ENCODE measurements at places on chromosomes 3 and 15.

DNA sequence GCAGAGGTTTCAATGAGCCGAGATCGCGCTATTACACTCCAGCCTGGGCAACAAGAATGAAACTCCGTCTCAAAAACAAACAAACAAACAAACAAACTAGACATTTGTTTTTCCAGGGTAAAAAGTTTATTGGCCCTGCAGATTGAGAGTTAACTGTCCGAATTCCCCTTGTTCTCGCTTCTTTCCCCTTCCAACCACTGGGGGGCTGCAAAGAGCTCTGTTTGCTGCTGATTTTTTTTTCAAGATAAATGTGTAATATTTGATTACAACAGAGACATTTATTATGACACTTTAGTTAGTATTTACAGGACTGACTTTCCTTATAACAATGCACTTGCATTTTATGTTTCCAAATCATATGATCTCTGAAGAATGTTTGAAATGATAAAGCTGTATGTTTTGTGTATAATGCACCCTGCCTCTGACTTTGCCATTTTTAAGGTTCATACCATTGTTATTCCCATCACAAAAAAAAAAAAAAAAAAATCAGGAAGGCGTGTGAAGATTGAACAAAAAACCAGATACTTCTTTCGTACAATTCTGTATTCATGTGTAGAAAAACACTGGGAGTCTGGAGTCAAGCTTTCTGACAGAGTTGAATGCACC lies 2.8 kb downstream of the CLSTN2 start:
- no peak for DNase-seq

DNA sequence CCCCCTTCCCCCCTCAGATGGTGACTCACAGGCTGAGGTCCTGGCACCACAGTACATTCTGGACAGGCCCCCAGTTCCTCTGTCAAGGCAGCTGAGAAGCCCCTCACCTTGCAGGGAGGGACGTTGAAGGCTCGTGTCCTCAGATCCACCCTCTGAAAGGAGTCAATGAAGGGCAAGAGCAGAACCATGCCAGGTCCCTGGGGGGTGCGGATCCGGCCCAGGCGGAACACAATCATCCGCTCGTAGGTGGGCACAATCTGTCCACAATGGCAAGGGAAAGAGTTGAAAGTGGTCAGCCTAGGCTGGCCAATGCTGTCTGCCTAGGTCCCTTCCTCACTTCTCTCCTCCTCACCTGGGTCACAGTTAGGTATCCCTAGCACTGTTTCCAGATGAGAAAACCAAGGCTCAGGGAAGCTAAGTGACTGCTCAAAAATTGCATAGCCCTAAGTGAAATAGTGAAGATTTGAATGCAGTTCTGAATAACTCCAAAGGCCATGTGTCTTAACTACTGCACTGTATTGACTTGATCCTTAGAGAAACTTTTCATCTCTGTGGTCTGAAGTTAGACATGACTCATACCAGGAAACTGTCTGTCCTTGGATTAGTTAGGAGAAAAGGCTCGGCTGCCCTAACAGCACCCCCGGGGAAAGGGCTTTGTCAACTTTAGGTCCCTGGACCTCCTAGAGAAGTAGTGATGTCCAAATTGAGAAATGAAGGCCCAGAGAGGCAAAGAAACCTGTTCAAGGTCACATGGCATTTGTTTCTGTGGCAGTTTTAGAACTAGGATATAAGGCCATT lies 2.9 kb downstream of the STOML1 start:
- DNase-seq = no peak

DNA sequence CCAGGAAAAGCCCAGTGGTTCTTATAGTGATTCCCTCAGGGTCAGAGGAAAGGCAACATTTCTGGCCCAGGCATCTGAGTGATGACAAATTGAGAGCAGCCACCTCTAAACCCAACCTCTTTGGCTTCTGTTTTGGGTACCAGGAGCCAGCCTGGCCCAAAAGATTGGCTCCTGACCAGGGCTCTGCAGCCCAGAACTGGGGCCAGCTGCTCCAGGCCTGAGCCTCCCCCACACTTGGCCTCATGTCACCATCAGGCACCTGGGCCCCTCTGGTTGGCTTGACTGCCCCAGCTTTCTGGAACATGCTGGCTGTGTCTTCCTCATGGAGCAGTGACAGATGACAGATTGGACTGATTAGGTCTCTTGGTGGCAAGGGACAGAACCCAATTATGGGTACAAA lies 26.0 kb upstream of the HCN4 start:
- no peak for DNase-seq

GRCh38 chr15:23857028-23857641 lies 170.0 kb upstream of the NDN start:
- no peak for DNase-seq

- DNase-seq = no peak
Measured at GRCh38 chr3:28613511-28614106, 265.0 kb upstream of the AZI2 start.

DNA sequence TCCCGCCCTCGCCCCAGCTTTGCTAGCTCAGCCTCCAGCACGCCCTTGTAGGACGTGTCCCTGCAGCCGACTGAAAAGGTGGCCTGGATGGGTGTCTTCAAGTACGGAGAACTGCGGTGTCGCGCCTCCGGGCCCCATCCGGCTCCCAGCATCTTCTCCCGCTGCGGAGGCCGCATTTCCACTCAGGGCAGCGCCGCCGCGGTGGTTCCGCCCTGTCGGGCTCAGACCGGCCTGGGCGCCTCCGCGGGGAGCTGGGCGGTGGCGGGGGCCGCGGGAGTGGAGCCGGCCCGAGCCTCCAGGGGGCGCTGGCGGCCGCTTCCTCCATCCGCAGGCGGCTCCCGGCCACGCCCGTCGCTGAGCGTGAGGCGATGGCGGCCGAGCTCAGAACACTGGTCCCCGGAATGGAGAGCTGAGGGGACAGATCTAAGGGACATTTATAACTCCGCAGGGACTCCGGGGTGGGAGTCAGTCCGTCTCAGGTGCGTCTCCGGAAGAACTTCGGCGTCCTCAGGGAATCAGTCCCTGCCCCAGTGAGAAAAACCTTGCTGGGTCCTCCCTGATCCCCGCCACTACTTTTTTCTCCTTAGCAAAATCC lies 13.6 kb upstream of the SMCO1 start:
- DNase-seq = no peak

DNA sequence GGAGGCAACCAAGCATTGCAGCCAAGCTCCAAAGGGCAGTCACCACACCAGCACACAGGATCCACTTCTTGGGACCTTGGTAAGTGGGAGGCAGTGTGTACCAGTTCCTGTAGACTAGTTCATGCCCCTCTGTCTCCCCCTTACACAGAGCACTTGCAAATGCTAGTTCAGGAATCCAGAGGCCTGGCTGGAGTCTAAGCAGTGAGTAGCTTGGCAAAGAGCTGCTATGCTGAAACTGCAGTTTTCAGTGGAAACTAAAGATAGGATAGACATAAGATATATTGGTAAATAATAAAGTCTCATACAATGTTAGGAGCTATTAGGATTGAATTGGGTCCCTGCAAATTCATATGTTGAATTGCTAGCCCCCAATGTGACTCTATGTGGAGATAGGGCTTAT lies 13.9 kb upstream of the SLC41A3 start:
- DNase-seq = no peak

DNA sequence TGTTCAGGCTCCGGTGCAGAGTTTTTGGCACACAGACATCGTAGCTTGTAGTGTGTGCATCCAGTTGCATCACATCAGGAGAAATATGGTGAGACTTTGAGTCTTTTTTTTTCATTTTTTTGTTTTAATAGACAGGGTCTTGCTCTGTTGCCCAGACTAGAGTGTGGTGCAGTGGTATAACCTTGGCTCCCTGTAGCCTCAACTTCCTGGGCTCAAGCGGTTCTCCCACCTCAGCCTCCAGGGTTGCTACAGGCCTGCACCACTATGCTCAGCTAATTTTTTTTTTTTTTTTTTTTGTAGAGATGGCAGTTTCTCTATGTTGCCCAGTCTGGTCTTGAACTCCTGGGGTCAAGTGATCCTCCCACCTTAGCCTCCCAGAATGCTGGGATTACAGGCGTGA lies 51.1 kb upstream of the TEX264 start:
- DNase-seq = no peak

- no peak for DNase-seq
Measured at GRCh38 chr15:83998486-83998885, 237.1 kb upstream of the GOLGA6L4 start.

DNA sequence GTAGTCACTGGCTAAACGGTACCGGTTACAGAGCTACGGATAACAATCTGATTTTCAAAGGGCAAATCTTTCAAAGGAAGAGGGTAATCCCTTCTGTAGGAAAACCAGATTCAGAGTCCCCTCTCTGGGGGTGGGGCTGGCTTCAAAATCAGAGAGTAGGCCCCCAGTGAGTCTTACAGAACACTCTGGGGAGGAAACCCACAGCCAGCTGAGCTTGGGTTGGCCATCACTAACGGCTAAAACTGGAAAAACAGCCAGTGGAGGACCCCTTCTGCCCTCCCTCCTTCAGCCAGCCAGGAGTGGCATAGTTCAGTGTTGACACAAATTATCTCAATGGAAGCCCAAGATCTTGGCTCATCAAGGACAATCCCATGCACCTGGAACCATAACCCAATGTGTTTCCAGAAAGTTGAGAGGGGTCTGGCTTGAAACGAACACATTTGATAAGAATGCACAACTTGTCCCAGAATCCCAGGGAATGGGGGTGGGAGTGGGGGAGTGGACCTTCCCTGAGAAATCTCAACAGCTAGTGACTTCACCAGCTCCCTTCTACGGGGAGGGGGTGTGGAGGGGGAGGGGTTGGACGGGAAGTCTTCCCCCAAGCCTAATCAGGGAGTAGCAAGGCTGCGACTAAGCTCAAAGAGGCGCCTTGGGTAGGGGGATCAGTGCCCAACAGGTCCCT lies 1.0 kb downstream of the RASL12 start:
- DNase-seq = no peak

DNA sequence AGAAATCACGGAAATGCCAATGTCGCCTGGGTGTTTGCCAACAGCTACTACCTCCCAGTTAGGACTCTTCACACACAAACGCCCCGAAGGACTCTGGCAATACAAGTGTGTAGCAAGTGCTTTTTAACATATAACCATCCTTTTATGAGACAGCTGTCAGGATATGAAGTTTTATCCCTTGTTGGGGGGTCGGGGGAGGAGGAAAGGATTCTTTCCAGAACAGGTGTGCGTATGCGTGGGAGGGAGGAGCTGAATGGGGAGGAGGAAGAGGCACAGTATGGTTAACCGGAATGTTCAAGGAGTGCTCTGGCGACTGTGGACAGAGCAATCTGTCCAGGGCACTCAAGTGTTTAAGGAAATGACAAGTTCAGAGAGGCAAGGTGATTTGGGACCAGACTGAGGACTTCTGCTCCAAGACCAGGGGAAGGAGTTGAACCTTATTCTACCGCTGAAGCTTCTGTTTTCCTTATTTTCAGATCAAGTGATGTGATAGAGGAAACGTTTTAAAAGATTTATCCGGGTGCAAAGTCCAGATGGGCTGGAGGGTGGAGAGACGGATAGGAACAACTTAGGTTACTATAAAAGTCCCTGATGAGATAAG lies 1.3 kb downstream of the TSPAN3 start:
- no peak for DNase-seq

DNA sequence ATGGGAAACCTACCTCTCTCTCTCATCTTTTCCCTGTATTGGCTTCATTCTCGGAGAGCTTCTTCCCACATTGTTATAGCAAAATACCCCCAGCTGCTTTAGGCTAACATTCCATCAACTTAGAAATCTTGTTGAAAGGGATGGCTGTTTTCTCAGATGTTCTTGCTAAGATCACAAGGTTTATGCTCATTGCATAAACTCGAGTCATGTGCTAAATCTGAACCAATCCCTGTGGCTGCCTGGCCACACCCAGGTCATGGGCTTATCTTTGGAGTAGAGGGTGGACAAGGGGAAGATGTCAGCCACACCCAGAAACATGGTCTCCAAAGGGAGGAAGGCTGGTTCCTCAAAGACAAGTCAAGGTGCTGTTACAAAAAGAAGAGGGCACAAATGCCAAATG lies 150.6 kb upstream of the UMPS start:
- DNase-seq = no peak

- DNase-seq = no peak
Measured at GRCh38 chr15:70669006-70669602, 94.3 kb downstream of the UACA start.

DNA sequence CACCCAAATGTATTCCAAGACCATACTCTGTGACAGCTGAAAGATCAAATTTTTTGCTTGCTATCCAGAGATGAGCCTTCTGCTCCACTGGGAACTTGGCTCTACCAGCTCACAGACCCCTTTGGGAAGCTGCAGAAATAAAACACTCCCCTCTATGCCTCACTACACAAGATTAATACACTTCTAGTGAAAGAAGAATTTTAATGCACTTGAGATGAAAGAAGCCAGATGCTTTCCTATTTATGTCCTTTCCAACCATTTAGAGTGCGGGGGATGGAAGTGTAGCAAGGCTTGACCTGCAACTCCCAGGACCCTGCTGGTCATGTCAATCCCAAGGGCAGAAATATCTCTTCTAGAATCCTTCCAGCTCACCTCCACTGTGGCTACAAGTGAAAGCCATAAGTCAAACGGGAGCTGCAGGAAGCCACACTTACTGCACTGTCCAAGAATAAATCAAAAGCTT lies 34.7 kb downstream of the ANXA2 start:
- no peak for DNase-seq

DNA sequence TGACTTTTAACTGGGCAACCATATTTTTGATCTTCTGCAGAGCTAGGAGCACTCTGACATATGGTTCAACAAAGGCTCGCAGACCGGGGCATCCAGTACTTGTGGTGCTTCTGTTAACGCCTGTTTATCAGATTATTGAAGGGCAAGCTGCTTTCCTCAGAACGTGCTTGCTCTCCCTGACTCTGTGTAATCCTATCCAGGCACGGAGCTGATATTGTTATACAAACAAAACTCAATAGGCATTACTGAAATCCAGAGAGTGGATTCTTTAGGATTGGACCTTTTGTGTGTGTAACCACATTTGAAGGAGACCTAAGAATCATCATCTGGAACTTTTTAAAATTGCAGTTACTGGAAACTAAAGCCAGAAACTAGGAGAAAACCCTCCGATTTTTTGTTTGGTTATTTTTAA lies 246.5 kb downstream of the PTPRG start:
- no peak for DNase-seq

GRCh38 chr15:84929795-84930603 lies 45.5 kb downstream of the SLC28A1 start:
- no peak for DNase-seq

DNA sequence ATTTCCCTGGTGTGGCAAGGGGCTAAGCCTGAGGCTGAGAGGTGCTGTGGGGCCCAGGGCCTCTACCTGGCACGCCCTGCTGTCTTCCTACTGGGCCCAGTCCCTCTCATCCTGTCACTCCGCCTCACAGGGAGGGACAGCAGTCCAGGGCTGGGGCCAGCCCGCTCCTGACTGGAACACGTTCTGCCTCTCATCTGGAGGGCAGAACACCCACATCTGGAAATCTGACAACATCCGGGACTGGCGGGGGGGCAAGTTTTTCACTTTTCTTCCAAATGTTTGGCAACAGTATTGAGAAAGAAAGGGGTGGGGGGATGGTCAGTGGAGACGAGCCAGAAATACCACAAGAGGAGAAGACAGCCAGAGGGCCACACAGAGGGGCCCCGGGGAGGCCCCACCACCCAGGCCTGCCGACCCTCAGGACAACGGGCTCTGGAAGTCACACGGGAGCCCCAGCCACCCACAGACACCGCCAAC lies 1.8 kb upstream of the MYL3 start:
- DNase-seq = no peak
